Neural progenitor cell (in vitro differentiated cells): ENCODE measurements at places on chromosomes 3 and 15.

GRCh38 chr15:79283252-79284048, 928 bp downstream of the ANKRD34C start:
- DNase-seq = peak; percentile 92

GRCh38 chr15:101641129-101641764, 10.9 kb downstream of the TM2D3 start:
- peak; percentile 65 for DNase-seq

GRCh38 chr3:168645180-168645579, 549.5 kb upstream of the GOLIM4 start:
- DNase-seq = no peak

DNA sequence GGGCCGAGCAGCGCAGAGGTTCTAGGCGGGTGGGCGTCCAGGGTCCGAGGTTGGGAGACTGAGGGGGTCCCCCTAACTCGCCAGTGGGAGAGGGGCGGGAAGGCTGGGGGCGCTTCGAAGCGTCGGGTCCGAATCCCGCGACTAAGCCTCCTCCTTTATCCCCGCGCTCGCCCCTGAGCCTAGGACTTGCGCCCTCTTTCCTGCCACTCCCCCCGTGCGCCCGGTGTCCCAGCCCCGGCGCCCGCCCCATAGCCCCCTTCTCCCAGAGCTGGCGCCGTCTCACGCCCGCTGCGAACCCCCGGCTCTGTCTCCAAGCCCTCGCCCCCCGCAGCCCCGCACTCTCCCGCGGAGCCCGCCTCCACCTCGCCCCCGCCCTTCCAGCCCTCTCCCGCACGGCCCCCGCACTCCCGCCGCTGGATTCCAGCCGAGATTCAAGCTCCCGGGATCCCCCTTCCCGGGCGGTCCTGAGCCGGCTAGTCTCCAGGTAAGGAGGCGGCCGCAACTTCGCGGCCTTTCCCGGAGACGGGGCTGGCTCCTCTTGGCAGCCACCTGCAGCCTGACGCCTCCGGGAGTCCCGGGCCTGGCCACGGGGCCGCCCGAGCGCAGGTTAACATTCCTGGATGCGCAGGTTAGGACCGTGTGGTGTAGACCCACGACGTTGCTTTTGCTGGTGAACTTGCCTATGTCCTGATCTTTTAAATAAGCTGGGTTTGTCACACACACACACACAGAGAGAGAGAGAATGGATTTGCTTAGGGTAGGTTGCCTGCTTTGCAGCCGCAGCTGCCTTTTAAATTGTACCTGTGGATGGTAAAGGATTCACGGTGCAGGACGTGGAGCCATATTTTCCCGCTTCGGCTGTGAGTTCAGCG, 563 bp downstream of the PXYLP1 start:
- peak; percentile 64 for DNase-seq

DNA sequence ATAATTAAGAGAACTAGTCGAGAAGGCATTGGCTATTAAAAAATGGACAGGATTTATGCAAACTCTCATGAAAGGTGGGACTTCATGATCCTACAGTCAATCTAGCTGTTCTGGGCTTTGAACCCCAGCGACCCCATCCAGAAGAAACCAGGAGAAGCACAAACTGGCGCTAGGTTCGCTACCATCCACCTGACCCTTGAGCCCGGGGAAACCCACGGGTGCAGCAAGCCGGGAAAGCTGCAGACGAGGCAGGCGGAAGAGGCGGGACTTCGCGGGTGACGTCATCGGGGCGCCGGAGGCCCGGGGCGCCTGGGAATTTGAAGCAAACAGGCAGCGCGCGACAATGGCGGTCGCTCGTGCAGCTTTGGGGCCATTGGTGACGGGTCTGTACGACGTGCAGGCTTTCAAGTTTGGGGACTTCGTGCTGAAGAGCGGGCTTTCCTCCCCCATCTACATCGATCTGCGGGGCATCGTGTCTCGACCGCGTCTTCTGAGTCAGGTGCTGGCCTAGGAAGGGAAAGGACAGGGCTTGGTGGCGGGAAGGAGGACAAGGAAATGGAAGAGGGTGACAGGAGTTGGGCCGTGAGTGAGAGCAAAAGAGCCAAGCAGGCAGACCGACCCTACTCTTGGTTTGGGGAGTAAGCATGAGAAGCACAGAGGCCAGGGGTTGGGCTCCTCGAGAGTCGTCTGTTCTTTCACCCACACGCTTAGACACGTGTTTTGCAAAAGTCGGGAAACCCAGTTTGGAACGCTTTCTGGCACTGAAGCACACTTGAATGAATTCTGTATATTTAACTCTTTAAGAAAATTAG, at the start of gene UMPS:
TSS of gene UMPS (plus strand) at position 324 of the 812 bp plus-strand sequence. CDS start at position 344, 20 bp downstream.
- DNase-seq = peak; percentile 92

DNA sequence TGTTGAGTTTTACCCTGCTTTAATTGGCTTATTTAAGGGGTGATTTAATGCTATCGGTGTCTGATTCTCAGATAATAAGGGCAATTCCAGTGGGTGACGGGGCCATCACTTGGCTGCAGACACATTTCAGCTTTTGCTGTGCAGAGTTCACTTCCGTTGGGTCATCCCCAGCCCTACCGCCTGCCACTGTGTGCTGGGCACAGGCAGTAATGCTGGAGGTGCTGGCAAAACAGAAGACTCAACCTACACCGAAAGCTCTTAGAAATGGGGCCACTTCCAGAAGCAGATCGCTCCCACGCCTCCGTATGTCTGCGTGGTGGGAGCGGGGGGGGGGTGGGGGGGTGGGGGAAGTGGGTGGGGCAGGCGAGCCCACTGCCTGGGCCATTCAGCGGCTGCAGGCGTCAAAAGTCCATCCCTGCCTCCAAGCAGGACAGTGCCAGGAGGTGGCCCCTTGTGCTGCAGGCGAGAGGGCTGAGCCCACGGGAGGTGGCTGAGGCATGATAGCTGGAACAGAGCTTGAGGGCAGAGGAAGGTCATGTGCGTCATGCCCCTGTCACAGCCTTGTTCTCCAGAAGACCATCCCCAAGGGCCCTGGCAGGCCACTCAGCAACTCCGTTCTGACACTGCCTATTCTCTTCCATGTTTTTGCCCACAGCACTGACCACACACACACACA, 128.3 kb downstream of the ATP10A start:
- DNase-seq = no peak

- no peak for DNase-seq
Measured at GRCh38 chr3:189517981-189518380, 113.2 kb upstream of the TP63 start.

DNA sequence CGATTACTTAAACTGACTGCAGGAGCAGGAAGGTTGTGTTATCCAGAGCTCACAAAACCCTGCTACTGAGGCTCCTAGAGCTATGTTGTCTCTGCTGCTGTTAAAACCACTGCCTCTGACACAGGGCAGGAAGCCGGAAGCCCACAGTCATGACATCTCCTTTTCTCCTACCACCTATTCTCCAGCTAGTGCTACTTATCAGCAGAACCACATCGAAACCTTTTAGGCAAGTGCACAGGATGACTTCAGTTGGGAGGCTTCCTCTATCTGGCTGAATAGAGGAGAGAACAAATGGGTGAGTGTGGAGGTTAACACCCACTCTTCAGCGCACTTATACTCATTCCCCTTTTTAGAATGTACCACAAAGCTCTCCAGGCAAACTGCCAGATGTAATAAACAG, 638.0 kb downstream of the OTOL1 start:
- no peak for DNase-seq

DNA sequence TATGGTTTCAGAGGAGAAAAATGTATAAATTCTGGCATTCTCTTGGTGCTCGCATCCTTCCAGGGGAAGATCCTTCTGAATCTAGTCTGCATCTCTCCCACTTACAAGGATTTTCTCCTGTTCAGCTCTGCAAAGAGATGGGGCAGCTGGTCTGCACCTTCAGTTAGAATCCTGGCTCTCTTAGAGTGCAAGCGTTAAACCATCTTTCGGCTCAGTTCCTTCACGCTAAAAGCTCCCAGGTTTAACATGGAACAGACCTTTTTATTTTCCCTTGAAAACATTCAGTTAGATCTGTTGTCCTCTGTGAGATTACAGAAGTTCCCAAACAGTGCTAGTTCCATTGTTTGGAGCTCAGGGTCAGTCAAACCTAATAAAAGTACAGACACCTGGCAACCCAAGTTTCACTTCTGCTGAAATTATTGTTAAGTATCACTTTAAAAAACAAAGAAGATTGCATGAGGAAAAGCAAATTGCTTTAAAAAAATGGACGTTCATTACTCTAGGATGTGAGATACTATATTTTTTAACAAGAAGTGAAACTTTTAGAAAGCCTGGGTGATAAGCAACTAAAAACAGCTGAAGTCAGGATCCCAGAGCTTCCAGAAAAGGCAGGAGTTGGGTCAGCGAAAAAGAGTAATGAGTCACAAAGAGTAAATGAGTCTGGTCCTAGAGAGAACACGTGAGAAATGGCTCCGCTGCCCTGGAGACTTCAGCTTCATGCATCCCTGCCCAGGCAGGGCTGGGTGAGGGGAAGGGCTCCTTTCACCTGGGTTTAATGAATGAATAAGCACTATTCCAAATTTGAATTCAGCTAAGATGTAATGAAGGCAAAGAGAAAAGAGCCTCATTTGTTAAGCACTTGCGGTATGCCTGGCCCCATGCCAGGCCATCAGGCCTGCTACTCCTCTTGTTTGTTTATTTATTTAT, 63.3 kb downstream of the ABTB1 start:
- DNase-seq = no peak

- DNase-seq = no peak
Measured at GRCh38 chr3:29614954-29615353, 334.1 kb downstream of the RBMS3 start.

- no peak for DNase-seq
Measured at GRCh38 chr3:42192334-42193200, 73.4 kb downstream of the CCK start.

DNA sequence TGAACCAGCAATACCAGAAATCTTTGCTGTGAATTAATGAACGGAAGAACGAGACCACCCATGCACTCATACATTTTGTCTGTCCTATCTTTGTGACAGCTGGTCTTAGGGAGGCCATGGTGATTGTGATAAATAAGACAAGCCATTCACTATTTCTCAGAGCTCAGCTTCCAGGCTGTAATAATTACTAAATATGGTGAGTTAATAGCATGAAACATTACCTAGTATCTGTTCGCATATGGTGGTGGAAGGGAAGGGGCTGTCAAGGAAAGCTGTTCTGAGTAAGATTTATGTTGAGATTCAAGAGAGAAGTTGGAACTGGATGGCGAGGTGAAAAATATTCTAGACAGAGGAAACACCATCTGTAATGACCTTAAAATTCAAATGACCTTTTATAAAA, 719.0 kb upstream of the ZNF385D start:
- DNase-seq = no peak

GRCh38 chr3:86695752-86696151, 295.2 kb downstream of the VGLL3 start:
- no peak for DNase-seq

GRCh38 chr15:64701482-64702184, 73.8 kb downstream of the RBPMS2 start:
- peak; percentile 50 for DNase-seq
